AML-193 (cell line): ENCODE measurements at places on chromosomes 5 and 9.
A peak's percentile ranks its signal among the peaks of the same experiment; 100 is the strongest.

DNA sequence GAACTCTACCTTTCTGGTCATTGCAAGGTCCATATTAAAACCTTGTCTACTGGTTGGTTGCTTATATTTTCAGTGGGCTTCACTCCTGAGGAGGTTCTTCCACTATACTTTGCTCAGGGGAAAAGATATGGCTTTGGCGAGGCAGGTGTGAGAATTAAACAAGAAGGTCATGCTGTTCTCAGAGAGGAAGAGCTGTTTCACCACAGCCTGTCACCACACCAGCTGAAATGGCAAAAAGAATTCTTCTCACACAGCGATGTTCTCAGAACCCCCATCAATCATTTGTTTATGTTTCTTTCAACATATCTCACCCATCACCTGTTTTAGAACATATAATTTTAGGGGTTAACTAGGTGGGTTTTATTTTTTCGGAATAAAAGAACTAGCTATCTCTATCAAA, 38.6 kb downstream of the CAPSL start:
- no peak for DNase-seq

- DNase-seq: no peak
Measured at GRCh38 chr5:119899981-119900380, 270.6 kb downstream of the FAM170A start.

- DNase-seq: peak; percentile 75
Measured at GRCh38 chr5:73783828-73784227, 157.8 kb downstream of the ARHGEF28 start.

- DNase-seq: no peak
Measured at GRCh38 chr9:13388157-13388556, 108.7 kb upstream of the MPDZ start.

GRCh38 chr9:99265691-99266090, 43.6 kb downstream of the SEC61B start:
- no peak for DNase-seq

DNA sequence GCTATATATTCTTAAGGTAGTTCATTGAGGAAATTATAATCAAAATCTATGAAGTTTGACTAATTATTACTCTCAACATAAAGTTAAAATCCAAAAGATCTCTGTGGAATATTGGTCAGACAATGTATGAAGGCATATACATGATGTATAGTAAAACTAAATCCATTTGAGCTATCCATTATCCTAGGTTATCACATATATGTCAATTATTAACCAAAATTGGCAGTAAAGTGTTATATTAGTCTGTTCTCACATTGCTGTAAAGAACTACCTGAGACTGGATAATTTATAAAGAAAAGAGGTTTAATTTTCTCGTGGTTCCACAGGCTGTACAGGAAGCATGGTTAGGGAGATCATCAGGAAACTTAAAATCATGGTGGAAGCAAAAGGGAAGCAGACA, 511.7 kb upstream of the SGCD start:
- DNase-seq: no peak

GRCh38 chr9:242461-243080, 27.9 kb downstream of the DOCK8 start:
- DNase-seq: no peak

DNA sequence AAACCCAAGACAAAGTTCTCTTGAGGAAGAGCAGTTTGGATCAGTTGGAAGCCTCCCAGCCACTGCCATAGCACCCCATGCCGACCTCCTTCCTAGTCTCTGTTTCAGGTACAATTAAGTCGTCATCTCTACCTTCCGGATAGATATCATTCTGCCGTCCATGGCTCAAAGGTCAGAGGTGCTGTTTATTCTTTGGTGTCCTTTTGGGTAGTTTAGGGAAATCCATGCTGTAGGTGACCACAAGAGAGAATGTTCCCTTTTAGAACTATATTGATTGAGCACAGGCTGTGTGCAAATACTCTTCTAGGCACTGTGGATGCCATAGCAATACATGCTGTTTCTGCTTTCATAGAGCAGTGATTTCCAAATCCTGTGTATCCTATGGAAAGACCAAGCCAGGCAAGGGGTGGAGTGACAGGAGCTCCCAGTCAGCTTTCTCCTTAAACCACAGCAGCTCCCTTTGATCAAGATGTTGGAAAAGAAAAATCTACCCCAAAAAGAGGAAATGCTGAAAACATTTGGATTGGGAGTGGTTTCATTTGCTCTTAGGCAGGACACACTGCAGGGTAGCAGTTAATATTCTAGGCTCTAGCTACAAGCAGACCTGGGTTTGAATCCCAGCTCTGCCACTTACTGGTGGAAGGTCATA, 127.9 kb downstream of the PALM2AKAP2 start:
- no peak for DNase-seq

DNA sequence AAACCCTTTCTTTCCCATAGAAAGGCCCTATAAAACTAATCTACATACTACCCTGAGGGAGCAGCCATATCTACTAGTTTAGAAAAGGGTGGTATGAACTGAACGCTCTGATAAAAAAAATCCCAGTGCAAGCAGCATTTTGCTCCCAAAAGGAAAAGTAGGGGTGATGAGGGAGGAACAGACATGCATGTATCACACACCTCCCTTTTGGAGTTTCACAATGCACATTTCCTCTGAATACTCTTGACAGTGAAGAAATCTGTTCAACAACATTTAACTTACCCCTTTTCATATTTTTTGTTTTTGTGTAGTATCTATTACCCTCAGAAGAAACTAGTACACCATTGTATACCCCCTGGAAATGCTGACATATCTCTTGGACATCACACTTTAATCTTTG, 411.4 kb downstream of the MAT2B start:
- peak; percentile 69 for DNase-seq

GRCh38 chr9:121278477-121279261, 10.7 kb downstream of the GSN start:
- peak; percentile 77 for DNase-seq

DNA sequence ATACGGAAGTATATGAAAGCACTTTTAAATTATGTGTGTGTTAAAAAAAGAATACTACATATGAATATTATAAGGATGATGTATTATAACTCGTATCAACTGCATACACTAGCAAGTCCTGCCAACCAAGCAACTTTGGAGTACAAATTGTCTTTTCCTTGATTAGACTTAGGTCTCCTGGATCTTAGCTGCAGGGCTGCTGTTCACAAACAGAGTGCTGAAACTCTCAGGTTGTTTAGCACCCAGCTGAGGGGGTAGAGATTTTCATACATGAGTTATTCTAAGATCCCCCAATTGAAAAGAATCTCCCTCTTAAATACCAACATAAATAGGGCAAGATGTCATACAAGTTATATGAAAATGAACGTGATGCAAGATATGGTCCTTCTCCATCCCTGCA, 149.8 kb upstream of the TNC start:
- no peak for DNase-seq

DNA sequence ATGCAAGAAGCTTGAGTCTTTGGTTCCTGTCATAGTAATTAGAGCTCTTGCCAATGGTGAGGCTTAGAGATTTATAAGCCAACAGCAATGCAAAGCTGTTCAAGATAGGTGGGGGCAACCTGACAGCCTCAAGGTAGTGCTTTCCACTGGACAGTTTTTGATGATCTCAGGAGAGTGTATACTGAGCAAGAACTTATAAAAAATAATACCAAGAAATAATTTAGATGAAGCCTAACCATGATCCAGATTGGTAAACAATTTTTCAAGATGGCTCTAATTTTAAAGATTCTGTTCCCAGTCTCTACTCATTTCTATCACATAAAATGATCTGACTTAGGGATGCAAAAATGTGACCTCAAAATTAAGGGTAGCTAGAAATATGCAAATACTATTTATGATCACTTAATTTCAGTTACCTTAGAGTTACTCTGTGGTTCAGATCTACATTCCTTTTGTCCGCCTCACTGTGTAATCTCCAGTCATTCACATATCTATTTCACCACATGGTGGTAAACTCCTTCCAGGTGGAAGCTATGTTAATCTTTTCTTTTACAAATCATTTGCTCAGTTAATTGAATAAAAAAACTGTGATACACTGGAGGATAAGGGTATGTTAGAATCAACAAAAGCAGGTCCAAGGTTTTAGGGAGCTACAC, 1228.0 kb upstream of the C9orf72 start:
- no peak for DNase-seq

DNA sequence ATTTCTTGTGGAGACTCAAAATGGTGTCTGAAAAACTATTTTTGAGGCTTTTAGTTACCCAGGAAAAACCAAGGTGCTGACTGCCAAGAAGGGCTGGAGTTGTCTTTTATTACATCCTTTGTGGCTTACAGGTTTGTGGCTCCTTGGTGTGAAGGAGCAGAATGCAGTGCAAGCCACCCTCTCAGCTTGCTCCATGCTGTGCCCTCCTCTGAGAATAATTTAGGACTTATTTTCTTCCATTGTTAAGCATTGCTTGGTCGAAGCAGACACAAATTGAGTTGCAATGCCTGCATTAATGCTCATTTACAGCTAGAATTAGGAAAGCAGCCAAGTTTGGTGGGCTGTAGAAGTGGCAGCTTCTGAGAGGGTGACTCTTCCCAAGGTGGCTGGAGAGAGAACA, 272.2 kb downstream of the KIF4B start:
- DNase-seq: no peak

DNA sequence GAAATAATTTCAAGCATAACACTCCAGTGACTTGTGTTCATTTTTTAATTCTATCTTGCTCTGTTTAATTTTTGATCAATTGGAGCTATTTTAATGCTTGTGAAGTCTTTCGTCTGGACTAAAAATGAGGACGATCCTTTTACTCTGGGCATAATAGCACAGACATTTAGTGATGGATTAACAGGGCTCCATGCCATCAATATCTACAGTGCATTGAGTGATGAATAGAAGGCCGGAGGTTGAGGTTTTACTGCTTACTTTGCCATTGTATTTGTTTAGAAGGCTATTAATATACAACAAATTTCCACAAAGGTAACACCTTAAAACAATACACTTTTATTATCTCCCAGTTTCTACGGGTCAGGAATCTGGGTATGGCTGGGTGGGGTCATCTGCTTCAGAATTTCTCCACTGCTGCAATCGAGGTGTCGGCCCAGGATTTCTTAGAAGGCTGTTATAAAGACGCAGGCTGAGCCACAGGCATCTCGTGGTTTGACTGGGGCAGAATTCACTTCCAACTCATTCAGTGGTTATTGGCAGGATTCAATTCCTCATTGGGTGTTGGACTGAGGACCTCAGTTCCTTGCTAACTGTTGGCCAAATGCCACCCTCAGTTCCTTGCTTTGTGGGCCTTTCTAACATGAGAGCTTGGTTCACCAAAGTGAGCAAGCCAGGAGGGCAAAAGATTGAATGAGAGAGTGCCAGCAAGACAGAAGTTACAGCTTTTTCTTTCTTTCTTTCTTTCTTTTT, 265.4 kb upstream of the VLDLR start:
- no peak for DNase-seq

- DNase-seq: peak; percentile 6
Measured at GRCh38 chr9:36136894-36137391, 410 bp downstream of the GLIPR2 start.

GRCh38 chr9:26811106-26811505, 81.5 kb downstream of the CAAP1 start:
- DNase-seq: no peak

DNA sequence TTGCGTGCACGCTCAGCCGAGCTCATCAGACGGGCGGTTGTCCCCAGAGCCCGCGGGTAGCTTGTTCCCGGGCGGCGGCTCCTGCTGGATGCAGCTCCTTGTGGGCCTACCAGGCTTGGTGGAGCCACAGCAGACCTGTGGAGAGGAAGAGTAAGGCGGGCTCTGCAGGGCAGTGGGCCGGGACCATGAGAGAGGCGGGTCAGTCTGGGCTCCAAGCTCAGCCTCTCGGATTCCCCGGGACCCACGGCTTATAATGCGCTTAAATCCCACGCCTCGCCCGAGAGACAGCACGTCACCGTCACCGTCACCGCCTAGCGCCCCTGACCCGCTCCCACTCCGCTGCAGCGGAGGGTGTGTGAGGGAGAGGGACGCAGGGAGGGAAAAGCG, 1.9 kb upstream of the ANKRD18A start:
- no peak for DNase-seq

DNA sequence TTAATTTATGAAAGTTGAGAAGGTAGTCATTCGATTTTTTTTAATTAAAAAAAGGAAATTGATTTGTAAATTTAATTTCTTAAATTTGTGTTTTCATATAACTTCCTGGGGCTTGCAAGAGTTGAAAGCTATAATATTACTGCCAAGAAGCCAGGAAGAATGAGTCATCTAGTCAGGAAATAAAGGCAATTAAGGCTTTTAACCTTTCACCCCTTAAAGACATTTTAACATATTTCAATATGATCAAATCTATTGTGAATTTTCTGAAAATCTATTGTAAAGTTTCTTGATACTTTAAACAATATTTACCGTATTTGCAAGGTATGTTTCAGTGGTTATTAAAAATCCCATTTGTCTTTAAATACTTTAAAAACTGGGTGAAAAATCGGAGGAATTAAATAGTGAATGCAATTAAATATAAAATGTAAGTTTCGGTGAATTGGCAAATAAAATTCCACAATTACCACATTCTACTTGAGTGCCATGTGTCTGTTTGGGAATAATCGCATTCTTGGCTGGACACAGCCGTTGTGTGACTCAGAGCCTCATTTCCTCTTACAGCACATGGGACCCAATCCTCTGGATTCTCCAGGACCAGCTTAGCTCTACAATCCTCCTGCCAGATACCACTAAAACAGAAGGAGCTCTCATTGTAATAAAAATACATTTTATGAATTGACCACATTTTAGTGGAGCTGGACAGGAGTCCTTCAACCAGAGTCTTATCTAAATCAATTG, 310.7 kb downstream of the HCN1 start:
- no peak for DNase-seq
